ENCODE measurements at places on chromosomes 12 and 14. TPM values are rescaled to one million over a fixed set of nuclear protein-coding genes. Genes with fewer than 3 reads are reported as not detected.

- no peak for DNase-seq
Observed at GRCh38 chr12:42213023-42213422, 25.0 kb downstream of the YAF2 start.

SIX6 gene
- not detected for total RNA-seq

DNA sequence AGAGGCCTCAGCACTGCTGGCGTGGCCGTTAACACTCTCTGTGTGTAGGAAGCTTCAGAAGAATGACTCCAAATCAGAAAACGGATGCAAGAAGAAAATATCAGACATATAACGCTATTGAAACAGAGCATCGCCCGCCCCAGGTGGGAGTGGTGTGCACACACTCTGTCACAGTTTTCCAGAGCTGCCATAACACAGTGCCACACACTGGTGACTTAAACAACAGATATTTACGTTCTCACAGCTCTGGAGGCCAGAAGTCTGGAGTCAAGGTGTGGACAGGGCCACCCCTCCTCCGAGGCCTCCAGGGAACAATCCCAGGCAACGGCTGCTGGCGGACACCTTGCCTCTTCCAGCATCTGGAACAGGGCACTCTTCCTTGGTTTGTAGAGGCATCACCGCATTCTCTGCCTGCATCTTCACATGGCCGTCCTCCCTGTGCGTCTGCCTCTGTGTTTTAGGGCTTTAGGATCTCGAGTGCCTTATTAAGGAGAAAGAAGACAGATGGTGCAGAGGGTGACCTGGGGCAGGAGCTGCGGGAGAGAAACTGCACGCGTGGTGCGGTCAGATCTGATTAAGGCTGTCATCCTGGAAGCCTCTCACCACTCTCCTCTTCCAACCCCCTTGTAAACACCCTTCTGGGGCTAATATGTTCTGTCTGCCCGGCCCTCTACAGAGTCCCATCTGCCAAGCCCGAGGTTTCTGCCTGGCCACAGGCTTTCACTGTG lies 141.0 kb downstream of the SLC15A4 start:
- DNase-seq: no peak

DNA sequence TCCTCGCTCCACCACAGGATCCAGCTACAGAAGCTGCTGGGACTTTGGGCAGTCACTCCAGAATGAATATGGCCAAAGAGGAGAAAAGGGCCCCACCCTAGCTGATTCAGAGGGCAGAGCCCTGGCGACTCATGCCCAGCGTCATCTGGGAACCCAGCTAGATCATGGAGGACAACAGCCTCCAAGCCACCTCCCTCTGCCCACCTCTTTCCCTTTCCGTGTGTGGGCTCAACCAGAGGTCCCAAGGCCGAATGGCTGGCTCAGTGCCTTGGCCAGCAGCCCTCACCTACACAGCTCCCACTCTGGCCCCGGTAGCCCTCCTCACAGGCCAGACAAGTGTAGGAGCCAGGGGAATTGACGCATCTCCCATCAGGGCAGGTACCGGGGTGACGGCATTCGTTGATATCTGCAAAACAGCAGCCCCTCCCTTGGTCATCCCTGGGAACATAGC lies 17.4 kb downstream of the ISCA2 start:
- DNase-seq: no peak

DNA sequence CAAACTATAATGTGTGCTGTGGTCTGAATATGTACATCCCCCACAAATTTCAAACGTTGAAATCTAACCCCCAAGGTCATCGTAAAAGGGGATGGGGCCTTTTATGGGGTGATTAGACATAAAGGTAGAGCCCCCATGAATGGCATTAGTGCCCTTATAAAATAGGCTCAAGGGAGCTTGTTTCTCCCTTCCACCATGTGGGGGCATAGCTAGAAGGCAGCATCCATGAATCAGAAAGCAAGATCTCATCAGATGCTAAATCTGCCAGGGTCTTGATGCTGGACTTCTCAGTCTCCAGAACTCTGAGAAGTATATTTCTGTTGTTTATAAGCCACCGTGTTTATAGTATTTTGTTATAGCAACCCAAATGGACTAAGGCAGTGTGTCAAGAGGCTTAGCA lies 33.4 kb upstream of the IGF1 start:
- DNase-seq: no peak

PLEK2 gene
- total RNA-seq: not detected

- DNase-seq: no peak
Observed at GRCh38 chr14:65408113-65408512, 4.4 kb upstream of the FUT8 start.

DNA sequence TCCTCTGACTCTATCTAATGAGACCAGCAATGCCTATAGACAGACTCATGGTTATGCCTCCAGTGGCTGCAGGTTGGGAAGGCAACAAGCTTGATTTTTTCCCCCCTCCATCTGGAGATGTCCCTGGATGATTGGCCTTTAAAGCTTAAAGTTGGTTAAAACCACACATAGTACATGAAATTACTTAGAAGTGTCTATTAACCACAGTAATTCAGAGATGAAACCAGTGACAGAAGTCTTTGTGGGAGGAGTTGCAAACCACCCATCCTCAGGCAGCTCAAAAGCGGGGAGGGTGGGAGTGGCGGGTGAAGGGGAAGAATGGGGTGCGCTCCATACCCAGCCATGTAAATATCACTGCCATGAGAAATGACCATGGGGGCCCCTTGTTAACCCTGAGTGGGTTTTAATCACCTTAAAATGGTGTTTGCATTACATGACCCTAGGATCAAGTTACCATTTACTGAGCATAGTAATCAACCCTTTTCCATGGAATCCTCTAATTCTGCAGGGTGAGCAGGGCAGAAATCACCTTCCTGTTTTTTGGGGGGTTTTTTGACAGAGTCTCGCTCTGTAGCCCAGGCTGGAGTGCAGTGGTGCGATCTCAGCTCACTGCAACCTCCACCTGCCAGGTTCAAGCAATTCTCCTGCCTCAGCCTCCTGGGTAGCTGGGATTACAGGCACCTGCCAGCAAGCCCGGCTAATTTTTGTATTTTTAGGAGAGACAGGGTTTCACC lies 133.5 kb downstream of the FOXN3 start:
- no peak for DNase-seq

- DNase-seq: no peak
Observed at GRCh38 chr14:64720131-64720576, 15.9 kb downstream of the PLEKHG3 start.

CLMN gene
- total RNA-seq: 17.6 TPM

GRIN2B gene
- total RNA-seq: 0.02 TPM

- DNase-seq: no peak
Observed at GRCh38 chr14:52117111-52117832, 48.4 kb upstream of the NID2 start.

- no peak for DNase-seq
Observed at GRCh38 chr12:40566271-40566670, 126.0 kb upstream of the CNTN1 start.

DNA sequence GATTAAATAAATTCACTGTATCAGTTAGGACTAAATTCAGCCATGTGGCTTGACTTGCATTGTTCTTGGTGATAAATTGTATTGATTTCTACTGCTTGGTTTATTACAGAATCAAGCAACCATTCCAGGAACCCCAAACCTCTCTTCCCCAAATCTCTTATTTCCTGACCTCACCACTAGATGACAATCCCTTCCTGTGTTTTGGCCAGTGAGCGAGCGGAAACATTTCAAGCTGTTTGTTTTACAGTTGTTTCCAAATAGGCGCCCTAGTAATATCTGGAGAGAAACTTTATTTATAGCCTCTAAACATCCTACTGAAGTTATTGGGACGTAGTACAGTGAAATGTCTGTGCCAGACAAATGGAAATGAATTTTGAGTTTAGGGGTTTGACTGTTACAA lies 161.1 kb downstream of the SNAPC1 start:
- DNase-seq: no peak

DNA sequence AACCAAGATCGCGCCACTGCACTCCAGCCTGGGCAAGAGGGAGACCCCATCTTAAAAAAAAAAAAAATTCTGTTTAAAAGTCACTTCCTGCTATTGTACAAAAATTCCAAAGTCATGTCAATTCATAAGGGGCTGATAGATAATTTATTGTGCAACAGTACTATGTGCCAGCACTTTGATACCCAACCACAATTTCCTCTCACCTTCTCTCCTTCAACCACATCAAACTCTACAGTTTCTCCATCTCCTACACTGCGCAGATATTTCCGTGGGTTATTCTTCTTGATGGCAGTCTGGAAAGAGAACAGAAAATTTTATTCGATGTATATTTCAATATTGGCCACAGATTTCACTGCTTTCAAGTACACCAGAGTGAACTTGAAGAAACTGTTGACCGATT lies 7.6 kb downstream of the YBX3 start:
- DNase-seq: no peak

DNA sequence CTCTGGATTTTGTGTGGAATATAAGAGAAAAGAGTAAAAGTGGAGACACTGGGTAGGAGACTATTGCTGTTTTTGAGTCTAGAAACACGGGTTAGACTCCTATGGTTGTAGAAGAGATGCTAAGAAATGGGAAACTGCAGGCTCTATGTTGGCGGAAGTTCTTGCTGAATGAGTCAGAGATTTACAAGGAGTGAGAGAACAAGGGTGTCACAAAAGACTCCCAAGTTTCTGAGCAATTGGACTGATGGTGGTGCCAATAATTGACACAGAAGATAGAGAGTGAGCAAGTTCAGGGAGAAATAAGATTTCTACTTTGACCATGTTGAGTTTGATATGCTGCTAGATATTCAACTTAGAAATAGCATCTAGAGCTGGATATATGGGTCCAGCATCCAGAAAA lies 2.6 kb upstream of the PRKD1 start:
- DNase-seq: no peak

GRCh38 chr12:14280921-14281320 lies 84.6 kb upstream of the ATF7IP start:
- DNase-seq: no peak

DNA sequence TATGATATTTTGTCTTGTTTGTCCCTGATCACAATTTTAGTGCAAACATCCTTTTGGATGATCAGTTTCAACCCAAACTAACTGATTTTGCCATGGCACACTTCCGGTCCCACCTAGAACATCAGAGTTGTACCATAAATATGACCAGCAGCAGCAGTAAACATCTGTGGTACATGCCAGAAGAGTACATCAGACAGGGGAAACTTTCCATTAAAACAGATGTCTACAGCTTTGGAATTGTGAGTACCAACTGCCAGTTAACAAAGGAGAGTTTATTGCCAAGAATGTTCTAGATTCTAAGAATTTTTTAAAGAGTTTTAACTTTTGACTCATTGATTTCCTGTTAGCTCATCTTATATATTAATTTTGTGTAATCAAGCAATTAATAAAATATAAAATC lies 55.4 kb downstream of the IRAK3 start:
- DNase-seq: no peak

- DNase-seq: no peak
Observed at GRCh38 chr12:126966498-126966897, 1300.5 kb upstream of the TMEM132C start.

DNA sequence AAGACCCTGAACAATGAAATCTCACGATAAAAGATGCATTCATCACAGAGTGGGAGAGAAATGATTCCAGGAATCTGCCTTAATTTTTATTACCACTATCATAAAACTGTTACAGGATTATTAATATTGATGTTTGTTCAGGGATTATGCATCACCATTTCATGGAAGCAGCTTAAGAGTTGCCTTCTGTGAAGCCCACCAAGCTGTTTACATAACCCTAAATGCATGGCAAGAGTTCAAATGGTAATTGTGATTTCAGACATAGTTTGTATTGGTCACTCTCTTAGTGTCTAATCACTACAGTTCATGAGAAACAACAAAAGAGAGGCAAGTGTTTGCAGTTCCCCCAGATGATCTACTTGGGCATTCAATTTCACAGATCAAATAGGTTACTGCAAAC lies 527.7 kb downstream of the RPS29 start:
- no peak for DNase-seq

GRCh38 chr14:104389326-104390220 lies 190.0 kb upstream of the C14orf180 start:
- DNase-seq: no peak

AQP2 gene
- not detected for total RNA-seq

FIGNL2 gene
- 107 TPM for total RNA-seq

IL26 gene
- not detected for total RNA-seq

- DNase-seq: no peak
Observed at GRCh38 chr14:68970038-68970612, 9.0 kb downstream of the ACTN1 start.

DNA sequence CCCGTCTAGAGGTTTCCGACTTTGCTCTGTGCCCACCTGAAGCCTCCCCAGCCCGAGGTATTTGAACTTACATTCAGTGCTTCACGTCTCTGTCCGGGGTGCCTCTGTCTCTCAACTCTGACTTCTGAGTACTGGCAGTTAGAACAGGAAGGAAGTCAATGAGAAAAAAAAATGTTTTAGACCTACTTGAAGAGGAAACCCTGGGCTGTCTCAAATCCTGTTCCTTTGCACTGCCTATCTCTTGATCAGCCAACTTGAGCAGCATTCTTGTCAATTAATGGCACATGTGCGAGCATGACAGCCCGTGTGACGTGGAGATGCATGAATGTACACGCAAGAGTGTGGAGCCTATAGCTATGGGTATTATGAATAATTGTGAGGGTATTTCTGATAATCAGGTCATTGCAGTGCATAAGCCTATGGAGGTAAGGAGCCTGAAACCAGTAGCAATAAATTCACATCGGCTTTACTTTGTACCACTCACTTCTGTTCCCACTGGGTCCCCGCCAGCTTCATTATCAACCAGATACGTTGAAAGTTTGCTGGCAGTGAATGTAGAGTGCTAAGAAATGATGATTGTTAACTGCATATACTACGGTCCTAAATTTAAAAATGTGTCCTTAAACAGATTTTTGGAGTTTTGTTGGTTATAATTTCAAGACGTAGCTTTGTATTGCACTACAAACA lies at the start of gene ARHGDIB:
Gene ARHGDIB, minus strand, starts transcription at position 136 of the 687 bp plus-strand sequence. CDS start 10,889 bp downstream, outside the sequence.
- no peak for DNase-seq

DNA sequence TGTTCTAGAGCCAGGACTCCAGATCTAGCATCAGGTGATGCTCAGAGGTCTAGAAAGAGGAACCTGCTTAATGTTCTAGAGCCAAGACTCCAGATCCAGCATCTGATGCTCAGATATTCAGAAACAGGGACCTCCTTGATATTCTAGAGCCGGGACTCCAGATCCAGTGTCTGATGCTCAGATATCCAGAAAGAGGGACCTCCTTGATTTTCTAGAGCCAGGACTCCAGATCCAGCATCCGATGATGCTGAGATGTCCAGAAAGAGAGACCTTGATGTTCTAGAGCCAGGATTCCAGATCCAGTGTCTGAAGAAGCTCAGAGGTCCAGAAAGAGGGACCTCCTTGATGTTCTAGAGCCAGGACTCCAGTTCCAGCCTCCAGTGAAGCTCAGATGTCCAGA lies 36.9 kb downstream of the MEG3 start:
- DNase-seq: no peak

DNA sequence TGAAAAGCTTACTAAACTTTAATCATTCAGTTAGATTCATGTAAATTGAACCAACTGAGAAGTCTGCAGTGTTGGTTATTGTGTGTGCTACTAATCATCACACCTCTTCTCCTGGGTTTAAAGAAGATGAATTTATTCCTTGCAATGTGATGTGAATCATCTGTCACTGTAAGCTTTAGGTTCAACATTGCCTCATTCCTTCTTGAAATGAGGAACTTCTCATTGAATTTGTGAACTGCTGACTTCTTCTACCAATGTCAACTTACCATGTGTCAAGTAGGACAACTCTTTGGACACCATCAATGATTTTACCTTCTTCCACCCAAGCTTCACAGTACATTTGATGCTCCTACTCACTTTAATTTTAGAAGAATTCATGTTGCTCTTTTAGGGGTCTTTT lies 17.4 kb upstream of the PRB2 start:
- no peak for DNase-seq

OAS2 gene
- not detected for total RNA-seq
